Posterior vena cava (tissue), 2 donors: ENCODE measurements at places on chromosomes 5 and 9. TPM values are rescaled to one million over a fixed set of nuclear protein-coding genes. Genes with fewer than 3 reads are reported as not detected.
A peak's percentile ranks its signal among the peaks of the same experiment; 100 is the strongest.

GRCh38 chr5:140215276-140215675 lies 40.3 kb downstream of the CYSTM1 start:
- no peak for DNase-seq

- peak; percentile 64 for DNase-seq
Measured at GRCh38 chr9:125988479-125989050, 241.4 kb downstream of the PBX3 start.

- DNase-seq: no peak
Measured at GRCh38 chr5:67652201-67652600, 455.6 kb upstream of the CD180 start.

- DNase-seq: no peak
Measured at GRCh38 chr5:31866166-31866565, 227.2 kb downstream of the PDZD2 start.

DNA sequence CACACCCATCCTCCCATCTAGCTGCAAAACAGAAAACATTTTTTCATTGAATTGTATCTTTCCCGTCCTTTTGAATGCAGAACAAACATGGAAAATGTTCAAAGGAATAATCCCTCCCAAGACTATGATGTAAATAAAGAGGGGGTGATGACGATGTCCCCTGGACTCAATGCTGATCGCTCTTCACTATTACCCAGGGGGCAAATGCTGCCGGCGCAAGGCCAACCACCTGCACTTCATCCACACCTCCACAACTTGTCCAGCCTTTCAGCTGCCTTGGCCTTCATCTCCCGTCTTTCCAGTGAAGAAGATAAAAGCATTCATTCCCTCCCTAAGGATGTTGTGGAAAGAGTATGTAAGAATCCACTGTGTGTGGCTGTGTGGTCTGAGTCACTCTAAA lies 240.3 kb downstream of the AGTPBP1 start:
- DNase-seq: no peak

DNA sequence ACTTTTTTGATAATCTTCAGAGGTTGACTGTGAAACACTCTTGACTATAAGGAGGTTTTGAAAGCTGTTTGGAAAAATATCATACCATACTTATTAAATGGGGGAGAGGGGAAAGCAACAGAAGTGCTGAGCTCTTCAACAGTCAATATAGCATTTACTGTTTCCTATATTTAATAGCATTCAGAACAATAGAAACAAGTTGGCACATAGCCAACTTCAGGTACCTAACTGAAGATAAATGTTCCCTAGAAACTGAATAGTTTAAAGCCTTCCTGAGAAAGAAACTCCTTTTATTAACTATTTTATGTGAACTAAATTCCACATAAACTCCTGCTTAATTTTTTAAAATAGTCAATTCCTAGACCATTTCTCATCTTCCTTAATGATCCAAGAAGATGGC lies 26.3 kb downstream of the SLC31A1 start:
- DNase-seq: no peak

Gene PRDM9
- total RNA-seq: not detected

Gene NOXA1
- total RNA-seq: 2.7 TPM
